Mesangial cell (primary cell): ENCODE measurements at places on chromosomes 7 and 10. TPM values are rescaled to one million over a fixed set of nuclear protein-coding genes. Genes with fewer than 3 reads are reported as not detected.

Gene ZC3HAV1L
- total RNA-seq, result 18.4 and 22.8 TPM in 2 replicates

Gene CPVL
- 4.1 and 10.3 TPM in 2 replicates for total RNA-seq

Gene RSPH10B
- 0.89 TPM in 1 of 2 replicates, not detected in the other for total RNA-seq

Gene ADK
- total RNA-seq, result 18.0 and 31.9 TPM in 2 replicates

Gene FHIP2A
- 19.1 and 19.6 TPM in 2 replicates for total RNA-seq

Gene PKD2L1
- not detected in 2 replicates for total RNA-seq

Gene STEAP1B
- 0.13 and 0.65 TPM in 2 replicates for total RNA-seq

Gene AKR1D1
- not detected in 2 replicates for total RNA-seq

Gene ELMO1
- 0.63 and 1.6 TPM in 2 replicates for total RNA-seq

Gene ACSM6
- total RNA-seq, result not detected in 2 replicates

Gene ZNF438
- 2.0 and 2.1 TPM in 2 replicates for total RNA-seq
